Substantia nigra (tissue), 51 donors: ENCODE measurements at places on chromosomes 12 and 14.

DNA sequence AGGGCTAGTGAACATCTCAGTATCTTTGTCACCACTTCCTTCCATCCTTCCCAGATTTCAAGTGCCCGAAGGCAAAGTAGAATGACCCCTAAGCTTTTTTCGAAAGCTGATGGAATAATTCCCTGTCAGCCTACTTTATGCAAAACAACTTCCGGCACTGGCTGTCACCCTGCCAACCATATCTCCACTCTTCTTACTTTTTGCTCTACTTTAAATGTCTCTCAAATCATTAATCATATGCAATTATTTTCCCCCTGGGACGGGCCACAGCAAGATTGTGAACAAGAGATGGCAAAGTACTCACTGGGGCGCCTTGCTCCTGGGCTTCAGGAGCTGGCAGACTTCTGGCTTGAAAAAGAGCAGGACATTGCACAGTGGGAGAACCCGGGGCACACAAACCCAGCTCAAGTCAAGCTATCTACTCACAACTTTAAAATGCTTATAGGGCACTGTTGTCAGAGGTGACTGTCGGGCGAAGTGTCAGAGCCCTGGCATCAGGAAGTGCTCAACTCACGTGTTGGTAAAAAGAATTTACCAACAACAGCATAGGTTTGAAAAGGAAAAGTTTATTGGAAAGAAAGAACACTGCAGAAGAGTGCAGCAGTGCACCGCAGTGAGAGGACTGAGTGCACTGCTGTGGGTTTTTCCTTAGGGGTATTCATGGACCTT, 373.5 kb downstream of the PAWR start:
- DNase-seq = no peak

- no peak for DNase-seq
Measured at GRCh38 chr12:50185970-50186663, 18.9 kb upstream of the CERS5 start.

- DNase-seq = peak; percentile 45
Measured at GRCh38 chr12:108788076-108788782, 56.9 kb upstream of the CORO1C start.

DNA sequence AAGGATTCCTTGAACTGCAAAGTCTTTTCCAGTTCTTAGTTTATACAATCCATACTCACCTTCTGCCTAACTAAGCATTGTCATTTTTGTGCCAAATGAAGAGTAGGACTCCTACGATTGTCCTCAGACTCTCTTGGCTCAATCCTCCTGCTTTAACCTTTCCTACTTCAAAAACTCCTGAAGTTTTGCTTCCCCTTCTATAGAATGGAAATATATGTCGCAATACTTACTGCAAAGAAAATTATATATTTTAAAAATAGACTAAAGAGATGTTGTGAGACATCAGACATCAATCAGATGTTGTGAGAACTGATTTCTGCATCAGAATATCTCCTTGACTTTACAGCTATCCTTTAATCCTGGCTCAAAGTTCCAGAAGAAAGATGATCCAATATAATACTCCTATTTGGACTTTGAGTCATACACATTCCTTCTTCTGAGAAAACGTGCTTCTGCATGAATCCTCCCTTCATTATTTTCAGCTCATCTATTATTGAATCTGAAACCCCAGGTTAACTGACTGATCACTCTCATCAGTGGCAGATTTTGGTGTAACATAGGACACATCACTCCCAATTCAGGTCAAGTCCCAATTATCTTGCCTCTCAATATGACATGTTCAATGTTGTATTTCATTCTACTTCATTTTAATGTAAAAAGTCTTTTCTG, 48.8 kb downstream of the A2M start:
- DNase-seq = no peak

DNA sequence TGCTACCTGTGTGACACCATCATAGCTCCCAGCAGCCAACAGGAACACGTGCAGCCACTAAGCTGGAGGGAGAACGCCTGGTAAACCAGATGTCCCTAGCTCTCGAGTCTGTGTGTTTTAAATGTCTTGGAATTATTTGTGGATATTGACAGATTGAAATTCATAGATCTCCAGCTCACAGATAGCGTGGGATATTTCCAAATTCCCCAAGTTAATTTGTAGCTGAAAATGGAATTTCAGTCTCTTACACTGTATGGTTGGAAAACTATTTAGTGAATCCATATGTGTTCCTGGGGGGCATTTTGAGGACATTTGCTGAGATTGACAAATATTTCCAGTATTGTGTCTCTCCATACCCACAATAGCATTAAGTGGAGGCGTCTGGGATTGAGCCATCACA, 618.6 kb upstream of the TMEM132C start:
- DNase-seq = no peak

DNA sequence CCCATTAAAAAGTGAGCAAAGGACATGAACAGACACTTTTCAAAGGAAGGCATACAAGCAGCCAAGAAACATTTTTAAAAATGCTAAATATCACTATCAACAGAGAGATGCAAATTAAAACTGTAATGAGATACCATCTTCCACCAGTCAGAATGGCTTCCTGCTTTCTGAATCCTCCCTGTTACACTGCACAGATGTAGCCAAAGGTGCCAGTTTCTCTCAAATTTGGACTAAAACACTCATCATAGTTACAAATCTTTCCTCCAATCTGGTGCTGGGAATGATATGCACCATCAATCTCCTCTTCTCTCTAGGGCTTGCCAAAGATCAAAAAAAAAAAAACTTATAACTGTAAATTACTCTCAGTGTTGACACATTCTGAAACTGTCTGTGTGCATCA, 311.8 kb upstream of the CLEC14A start:
- no peak for DNase-seq

DNA sequence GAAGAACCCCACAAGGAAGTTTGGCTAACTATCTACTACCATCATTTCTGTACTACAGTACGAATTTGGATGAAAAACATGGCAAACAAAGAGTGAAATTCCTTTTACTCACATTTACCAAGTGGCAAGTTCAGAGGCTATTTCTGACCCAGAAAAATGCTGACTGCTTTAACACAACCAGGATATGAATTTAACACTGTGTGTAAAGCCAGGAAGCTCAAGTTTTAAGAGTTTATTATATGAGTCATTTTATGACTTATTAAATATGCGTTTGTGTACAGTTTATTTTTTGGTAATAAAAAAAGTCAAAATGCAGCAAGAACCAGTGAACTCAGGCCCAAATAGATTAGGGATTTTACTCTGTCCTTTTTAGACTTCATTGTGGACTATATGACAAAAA, 58.4 kb upstream of the STAC3 start:
- DNase-seq = no peak

GRCh38 chr14:68513838-68514607, 278.8 kb downstream of the ZFP36L1 start:
- no peak for DNase-seq

- no peak for DNase-seq
Measured at GRCh38 chr14:34642595-34642994, 12.6 kb upstream of the SNX6 start.

DNA sequence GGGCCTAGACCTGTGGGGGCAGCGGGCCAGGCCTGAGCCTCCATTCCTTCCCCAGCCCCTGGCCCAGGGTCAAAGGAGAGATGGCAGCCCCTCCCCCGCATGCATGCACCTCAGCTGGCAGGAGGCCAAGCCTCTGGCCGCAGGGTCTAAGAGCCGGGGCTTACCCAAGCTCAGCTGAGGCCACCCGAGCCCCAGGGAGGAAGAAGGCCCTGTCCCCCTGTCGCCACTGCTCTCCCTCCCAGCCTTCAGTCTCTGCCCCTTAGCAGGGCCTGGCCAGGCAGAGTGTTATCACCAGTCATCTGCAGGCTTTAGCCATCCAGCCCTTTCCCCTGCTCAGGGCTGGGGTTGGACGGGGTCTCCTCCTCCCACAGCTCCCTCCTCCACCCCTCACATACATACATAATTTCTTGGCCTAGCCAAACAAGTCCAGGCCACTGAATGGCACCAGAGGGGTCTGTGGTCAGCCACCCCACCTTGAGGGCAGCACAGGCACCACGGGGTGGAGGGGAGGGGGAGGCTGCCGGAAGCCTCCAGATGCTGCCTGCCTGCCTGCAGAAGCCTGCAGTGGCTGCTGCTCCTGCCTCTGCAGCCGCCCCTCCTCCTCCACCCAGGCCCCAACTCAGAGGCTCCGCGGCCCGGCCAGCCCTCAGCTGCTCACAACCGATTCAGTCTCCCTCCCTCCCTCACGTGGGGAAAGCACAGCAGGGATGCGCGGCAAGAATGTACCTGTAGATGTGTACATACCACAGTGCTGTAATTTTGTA, 22.8 kb downstream of the RAB35 start:
- DNase-seq = no peak

DNA sequence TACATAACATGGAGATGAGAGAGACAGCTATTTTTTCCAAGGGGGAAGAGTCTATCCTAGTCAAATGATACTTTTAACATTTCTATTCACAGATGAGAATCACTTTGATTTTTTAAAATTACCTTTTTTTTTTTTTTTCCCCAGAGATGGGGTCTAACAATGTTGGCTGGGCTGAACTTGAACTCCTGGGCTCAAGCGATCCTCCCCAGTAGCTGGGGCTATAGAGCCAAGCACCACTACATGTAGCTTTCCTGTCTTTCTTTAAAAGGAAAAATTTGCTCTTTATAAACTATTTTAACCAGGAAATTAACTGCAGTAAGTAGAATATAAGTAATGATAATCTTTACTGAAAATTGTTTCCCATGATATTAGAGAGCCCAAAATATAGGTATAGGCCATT, 3.3 kb downstream of the PRICKLE1 start:
- DNase-seq = no peak
